ENCODE measurements at places on chromosomes 13 and 19.

GRCh38 chr19:35318679-35319448 lies 10.1 kb upstream of the CD22 start:
- no peak for DNase-seq

DNA sequence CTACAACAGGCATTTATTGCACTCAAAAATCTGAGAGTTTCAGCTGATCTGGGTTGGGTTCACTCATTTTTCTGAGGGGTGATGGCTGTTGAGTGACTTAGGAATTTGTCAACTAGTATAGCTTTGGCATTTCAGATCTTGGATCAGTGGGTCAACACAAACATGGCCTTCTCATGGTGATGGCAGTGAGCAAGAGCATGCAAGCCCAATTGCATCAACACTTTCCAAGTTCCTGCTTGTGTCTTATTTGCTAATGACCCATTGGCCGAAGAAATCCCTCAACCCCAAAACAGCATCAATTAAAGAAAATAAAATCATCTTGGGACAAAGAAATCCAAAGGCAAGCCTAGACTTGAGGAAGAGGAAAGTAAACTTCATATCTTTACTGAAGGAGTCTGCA lies 23.9 kb upstream of the MYCBP2 start:
- no peak for DNase-seq

DNA sequence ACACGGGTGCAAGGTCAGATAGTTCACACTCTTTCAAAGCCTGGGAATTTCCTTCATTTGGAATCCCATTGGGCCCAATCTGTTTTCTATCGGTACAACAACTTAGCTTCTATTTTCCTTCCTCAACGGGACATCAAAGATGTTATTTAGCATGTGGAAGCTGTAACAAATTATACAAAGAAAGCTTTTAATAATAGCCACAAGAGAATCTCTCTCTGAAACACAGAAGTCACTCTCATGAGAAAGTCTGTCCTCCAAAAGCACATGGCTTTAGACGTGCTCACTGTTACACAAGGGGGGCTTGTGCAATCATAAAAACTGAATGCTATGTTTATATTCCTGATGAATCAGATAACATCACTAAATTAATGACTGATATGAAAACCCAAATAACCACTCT lies 28.9 kb upstream of the CYSLTR2 start:
- no peak for DNase-seq

DNA sequence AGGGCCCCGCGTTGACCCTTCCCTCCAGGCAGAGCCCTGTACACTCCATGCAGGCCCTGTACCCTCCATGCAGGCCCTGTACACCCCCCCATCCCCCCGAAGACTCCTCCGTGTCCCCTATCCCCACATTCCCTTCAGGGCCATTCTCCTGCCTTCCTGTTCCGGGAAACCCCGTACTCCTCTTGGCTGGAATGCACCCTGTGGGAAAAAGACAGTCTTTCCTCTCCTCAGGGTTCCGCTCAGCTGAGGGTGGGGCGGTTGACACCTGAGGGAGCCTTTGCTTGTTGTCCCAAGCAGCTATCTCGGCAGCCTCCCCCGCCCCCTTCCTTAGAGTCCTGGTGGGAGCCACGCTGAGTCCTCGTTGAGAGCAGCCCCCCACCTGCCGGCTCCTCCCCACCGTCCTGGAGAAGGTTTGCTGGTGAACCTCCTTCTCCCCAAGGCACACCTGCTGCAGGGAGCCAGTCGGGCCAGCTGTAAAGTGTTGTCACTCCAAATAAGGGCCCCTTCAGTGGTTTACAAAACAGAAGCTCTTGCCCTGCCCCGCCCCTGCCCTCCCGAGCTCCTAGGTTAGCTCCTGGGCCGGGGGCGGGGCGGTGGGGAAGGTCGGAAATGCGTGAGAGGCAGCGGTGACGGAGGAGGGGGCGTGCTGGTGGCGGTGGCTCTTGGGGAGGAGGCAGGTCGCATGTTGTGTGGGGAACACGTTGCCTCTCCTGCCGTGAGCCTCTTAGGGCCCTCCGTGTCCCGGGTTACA lies 1.5 kb downstream of the GNA11 start:
- peak; percentile 76 for DNase-seq

DNA sequence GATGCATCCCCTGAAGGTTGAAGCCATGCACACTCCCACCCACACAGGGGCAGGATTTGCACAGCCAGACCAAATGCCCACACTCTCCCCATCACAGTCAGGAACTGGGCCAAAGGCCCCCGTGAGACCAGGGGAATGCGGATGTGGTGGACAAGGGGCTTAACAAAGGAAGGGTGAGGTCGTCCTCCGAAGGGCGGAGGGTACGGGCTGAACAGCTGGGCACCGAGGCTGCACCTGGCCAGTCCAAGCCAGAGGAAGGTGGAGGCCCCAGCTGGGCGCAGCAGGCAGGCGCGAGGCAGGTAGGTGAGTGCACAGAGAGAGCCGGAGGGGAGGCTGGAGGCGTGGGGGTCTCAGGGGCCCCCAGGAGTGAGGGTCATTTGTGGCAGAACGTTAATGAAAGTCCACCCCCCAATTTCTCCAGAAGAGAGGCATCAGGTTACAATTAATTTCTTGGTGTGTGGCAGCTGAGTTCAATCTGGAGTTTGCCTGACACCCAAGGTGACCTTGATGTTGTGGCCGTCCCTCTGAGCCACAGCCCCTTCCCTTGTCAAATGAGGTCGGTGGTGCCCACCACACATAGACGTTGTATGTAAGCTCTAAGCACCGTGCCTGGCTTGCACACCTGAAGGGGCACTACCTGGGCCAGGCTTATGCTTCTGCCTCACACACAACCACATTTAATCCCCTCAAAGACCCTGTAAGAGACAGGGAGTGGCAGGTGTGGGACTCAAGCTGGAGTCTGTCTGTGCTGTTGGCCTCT lies 2.9 kb downstream of the KLK15 start:
- no peak for DNase-seq

- DNase-seq = no peak
These were observed 83.7 kb upstream of the OBI1 start for GRCh38 chr13:78742659-78743058.

DNA sequence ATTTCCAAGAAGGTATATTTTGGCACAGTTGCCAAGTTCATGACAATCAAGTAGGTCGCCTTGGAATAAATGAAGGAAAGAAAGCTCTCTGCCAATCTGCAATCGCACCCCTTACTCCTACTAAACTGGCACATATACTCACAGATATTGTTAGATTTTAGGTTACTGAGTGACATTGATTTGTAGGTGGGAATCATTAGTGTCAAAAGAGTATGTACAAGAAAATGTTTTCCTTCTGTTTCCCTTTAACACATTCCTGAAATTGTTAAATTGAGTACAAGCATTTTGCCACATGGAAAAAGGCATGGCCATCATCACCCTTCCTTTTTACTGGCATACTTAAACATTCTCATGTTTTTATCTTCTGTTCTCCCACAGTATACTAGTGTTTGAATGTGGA lies 2868.3 kb upstream of the PCDH20 start:
- DNase-seq = no peak

GRCh38 chr19:7622933-7623685 lies 6.2 kb downstream of the XAB2 start:
- no peak for DNase-seq

GRCh38 chr19:5143471-5144411 lies 174.8 kb downstream of the KDM4B start:
- no peak for DNase-seq

GRCh38 chr19:16115301-16116039 lies 3.8 kb downstream of the RAB8A start:
- no peak for DNase-seq

GRCh38 chr13:66794340-66795031 lies 435.6 kb downstream of the PCDH9 start:
- DNase-seq = no peak

DNA sequence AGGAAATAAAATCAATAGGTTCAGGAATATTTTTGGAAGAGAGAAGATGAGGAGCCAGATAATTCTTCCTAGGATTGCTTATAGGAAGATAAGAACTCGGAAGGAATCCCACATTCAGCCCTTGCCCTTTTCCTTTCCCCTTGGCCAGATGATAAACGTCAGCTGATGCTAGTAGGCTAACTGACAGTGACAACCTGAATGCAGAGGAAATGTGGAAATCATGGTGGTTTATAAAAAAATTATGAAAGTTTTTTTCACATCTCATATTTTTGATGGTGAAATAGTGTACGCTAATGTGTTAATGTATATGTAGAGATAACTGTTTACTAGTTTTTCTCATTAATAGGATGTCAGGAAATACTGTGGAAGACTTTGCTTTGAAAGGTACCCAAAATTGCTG lies 56.9 kb downstream of the EDNRB start:
- no peak for DNase-seq

DNA sequence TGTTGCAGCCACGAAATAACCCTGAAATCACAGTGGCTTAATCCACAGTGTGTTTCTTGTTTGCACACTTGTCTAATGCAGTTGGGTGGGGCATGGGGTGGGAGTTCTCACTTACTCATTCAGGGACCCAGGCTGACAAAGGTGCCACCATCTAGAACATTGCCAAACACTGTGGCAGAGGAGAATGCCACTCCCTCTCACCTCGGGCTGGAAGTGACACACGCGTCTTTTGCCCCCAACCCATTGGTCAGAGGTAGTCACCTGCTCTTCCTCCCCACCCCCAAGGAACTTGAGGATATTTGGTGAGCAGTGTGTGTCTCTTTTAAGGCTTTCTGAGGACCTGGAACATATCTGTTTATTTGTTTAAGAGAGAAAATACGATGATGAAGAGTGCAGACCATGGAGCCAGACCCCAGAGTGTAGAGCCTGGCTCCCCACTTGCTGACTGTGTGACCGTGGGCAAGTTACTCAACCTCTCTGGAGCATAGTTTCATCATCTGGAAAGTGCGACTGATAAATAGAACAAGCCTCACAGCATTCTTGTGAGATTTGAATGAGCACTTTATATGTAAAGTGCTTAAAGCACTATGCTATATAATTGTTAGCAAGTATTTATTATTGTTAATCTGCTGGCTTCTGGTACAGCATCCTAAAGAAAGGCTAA lies 17.4 kb downstream of the GPR183 start:
- DNase-seq = no peak

DNA sequence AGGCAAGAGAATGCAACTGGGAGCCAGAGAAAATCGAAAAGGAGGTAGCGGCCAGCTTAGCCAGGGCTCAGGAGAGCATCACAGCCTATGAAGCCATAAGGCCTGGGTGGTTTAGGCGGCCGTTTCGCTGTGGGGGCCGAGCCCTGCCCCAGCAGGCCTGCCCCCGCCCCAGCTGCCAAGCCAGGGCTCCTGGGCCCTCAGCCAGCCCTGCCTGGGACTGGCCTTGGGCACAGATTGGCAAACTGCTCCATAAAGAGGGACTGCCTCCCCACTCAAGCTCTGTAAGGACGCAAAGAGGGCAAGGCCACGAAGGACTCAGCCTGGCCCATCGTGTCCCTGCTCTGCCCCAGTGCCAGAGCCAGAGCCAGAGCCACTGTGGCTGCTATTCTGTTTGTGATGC lies 10.2 kb downstream of the ZNF653 start:
- DNase-seq = no peak

DNA sequence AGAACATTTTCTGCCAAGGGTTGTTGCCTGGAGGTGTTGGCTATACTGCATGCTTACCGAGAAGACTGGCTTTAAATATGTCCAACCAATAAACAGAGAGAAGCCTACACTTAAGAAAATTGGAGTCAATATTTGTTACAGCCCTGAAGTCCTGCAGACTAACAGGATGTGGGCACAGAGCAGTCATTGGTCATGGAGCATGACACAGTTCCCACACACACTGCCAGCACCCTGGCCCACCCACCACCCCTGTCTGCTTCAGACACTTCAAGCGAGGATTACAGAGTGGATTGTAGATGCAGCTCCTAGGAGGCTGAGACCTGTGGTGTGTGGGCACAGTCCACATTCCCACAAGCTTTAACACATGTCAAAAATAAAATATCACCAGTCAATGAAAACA lies 21.0 kb upstream of the SERP2 start:
- no peak for DNase-seq

DNA sequence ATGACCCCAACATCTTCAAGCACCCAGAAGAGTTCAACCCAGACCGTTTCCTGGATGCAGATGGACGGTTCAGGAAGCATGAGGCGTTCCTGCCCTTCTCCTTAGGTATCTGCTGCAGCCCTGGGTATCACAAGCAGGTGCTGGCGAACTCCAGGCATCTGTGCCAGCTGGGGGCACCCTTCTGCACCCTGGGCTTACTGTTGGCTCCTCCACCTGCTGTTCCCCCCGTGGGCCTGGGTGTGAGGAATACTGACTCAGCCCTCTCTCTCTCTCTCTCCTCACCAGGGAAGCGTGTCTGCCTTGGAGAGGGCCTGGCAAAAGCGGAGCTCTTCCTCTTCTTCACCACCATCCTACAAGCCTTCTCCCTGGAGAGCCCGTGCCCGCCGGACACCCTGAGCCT lies 13.0 kb downstream of the CYP2S1 start:
- DNase-seq = no peak

DNA sequence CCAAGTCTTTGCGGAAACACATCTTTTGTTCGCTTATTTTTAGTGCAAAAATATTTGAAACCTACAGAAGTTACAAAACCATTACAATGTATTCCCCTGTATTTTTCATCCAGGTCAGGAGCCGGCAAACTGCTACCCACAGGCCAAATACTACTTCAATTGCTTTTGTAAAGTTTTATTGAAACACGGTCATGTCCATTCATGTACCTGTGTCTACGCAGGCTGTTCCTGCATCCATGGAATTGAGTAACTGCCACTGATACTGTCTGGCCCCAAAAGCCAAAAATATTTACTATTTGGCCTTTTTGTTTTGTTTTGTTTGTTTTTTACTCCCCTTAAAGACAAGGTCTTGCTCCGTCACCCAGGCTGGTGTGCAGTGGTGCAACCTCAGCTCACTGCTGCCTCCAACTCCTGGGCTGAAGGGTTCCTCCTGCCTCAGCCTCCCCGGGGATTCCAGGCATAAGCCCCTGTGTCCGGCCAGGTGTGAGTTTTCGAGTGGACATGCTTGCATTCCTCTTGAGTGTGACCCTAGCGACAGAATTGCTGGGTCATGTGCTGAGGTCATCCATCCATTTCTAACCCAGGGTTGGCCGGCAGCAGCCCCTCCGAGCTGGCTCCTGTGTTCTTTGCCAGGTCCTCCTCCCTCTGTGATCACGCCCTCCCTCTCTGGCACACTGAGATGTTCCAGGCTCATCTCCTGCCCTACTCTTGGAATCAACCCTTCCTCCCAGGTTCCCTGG lies 10.9 kb upstream of the S1PR4 start:
- DNase-seq = no peak

GRCh38 chr13:102318233-102318632 lies 83.6 kb downstream of the FGF14 start:
- DNase-seq = no peak

GRCh38 chr13:25688536-25688935 lies 316.8 kb downstream of the ATP8A2 start:
- no peak for DNase-seq

GRCh38 chr19:1028062-1028926 lies 1.9 kb downstream of the CNN2 start:
- DNase-seq = no peak

Data from stimulated activated CD4-positive, alpha-beta T cell treated with anti-CD3 and anti-CD28 coated beads, Interleukin-2, amount 100 ng/mL, for 4 hours (primary cell).